ENCODE measurements at places on chromosomes 2 and 18. TPM values are rescaled to one million over a fixed set of nuclear protein-coding genes. Genes with fewer than 3 reads are reported as not detected.

DNA sequence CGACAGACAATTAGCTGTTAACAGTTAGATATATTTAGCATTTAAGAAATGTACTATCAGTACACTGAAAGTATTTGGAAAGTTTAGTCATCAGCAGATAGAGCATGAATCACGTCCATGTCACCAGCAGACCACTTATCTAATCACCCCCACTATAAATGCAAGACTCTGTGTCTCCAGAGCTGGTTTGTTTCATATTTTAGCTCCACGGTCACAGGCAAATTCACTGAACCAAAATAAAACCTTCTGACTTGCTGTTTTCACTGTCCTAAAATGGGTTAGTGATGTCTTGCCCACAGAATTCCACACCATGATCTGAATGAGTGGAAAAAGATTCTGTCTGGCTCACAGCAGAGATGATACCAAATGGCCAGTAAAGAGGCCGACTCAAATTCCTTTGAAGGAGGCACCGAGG lies 64.9 kb downstream of the CDH2 start:
- H3K36me3 ChIP-seq, result no peaks in the 10 kb centered on the region
- no peaks in the 10 kb centered on the region for H3K4me1 ChIP-seq
- no peaks in the 10 kb centered on the region for H3K27me3 ChIP-seq
- no peak overlapping the region for H3K4me3 ChIP-seq
- H3K27ac ChIP-seq, result no peak overlapping the region

DNA sequence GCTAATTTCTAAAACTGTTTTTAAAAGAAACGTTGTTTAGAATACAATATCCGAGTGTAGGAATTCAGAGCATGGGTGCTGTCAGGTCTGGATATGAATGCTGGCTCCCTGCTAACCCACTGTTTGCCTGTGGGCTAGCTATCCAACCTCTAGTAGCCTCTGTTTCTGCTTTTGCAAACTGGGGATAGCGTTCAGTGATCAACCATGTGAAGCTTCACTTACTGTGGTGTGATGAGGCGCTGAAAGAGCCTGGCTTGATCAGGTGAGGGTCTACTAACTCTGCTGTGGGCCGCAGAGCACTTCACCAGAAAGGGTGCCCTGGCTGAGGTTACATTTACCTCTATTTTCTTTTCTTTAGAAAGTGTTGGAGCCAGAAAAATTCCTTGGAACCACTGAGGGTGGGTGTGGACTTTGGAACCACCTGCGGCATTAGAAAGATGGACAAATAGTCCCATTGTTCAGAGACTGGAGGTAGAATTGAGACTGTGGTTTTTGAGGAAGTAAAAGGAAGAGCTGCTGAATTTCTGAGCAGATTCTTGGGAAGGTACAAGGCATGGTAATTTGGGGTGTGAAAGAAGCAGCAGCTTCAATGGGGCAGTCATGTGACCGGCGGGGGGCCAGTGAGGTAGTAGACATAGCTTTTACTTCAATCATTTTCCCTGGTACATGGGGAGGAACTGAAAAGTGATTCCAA lies 96.3 kb upstream of the CD302 start:
- no peaks in the 10 kb centered on the region for H3K4me1 ChIP-seq
- no peak for DNase-seq
- H3K4me3 ChIP-seq, result no peak overlapping the region
- no peak overlapping the region for H3K27ac ChIP-seq
- H3K36me3 ChIP-seq, result no peaks in the 10 kb centered on the region
- H3K27me3 ChIP-seq, result no peaks in the 10 kb centered on the region

DNA sequence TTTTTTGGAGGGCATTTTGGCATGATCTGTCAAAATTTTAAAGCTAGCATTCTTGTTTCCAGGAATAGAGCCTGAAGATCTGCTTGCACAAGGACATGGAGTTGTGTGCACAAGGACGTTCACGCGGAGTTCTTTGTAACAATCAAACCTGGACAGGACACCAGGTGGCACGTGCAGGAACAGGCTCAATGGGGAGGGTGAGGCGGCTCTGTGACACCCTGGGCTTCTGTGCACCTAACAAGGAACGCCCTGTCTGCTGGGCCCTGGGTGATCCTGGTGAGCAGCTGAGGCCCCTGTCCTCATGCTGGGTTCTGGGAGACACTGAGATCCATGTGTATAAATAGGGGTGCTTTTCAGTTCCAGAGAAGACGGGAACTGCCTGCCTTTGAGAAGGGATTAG lies 93.1 kb upstream of the PXDN start:
- H3K4me1 ChIP-seq, result no peaks in the 10 kb centered on the region
- no peak overlapping the region for H3K4me3 ChIP-seq
- H3K27me3 ChIP-seq, result no peaks in the 10 kb centered on the region
- no peak overlapping the region for H3K27ac ChIP-seq
- H3K36me3 ChIP-seq, result no peaks in the 10 kb centered on the region

Gene KATNAL2
- 1.4 TPM for total RNA-seq

Gene C2orf72
- total RNA-seq, result not detected

- H3K4me3 ChIP-seq, result no peak overlapping the region
- DNase-seq, result no peak
- H3K27ac ChIP-seq, result no peak overlapping the region
- no peaks in the 10 kb centered on the region for H3K36me3 ChIP-seq
- no peaks in the 10 kb centered on the region for H3K27me3 ChIP-seq
Measured at GRCh38 chr2:131168538-131168937, 40.8 kb upstream of the POTEE start.

DNA sequence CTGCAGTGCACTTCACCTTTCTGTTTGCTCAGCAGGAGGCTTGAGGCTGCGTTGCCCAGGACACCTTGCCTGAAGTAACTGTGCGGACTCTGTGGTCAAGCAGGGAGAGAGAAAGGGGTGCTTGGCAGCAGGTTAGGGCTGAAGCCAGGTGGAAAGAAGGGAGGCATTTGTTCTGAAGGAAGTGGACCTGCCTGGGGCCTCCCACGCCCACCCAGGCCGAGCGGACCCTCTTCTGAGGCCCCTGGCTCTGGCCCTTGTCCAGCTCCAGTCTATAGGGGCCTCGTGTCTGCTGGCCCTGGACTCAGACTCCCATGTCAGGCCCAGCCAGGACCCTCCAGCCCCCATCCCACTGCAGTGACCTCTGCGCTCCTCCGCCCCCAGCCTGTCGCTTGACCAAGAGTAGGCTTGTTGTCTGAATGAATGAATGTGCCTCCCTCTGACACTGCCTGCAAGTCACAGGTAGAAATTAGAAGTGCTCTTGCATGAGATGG lies 2.5 kb downstream of the SNED1 start:
- H3K27me3 ChIP-seq, result no peaks in the 10 kb centered on the region
- H3K4me1 ChIP-seq, result no peaks in the 10 kb centered on the region
- no peak for DNase-seq
- no peak overlapping the region for H3K4me3 ChIP-seq
- no peaks in the 10 kb centered on the region for H3K36me3 ChIP-seq
- H3K27ac ChIP-seq, result no peak overlapping the region

DNA sequence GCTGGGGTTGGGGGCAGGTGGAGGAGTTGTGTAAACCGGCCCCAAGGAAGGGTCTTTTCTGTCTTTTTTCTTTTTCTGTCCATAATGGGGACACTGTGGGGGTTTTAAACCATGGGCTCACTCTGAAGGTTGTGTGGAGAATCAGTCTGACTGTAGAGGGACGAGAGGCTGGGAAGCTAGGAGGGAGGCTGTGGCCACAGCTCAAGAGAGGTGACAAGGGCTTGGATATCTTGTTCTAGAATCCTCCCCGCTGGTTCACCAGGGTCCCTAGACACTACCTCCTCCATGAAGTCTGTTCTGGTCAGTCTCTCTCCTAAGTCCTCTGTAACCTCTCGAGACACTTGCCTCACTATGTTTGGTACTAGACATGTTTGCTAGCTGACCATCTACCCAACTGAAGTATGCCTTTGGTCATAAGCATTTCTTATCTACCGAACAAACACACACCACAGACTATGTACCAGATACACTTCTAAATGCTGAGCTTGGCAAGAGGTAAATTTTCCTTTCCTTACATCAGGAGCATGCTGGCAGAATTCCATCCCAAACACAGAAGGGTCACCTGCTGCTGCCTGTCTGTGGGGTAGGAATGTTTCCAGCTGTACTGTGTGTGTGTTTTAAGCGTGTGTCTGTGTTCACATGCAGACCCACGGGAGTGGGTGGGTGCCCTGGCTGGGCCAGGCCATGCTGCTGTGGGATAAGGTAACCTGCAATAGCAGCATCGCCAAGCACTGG lies 69.6 kb upstream of the MGAT4A start:
- no peaks in the 10 kb centered on the region for H3K4me1 ChIP-seq
- H3K36me3 ChIP-seq, result no peaks in the 10 kb centered on the region
- H3K27ac ChIP-seq, result no peak overlapping the region
- no peak overlapping the region for H3K4me3 ChIP-seq
- no peak for DNase-seq
- H3K27me3 ChIP-seq, result no peaks in the 10 kb centered on the region

Gene SERPINB12
- not detected for total RNA-seq

Gene NEU2
- not detected for total RNA-seq

DNA sequence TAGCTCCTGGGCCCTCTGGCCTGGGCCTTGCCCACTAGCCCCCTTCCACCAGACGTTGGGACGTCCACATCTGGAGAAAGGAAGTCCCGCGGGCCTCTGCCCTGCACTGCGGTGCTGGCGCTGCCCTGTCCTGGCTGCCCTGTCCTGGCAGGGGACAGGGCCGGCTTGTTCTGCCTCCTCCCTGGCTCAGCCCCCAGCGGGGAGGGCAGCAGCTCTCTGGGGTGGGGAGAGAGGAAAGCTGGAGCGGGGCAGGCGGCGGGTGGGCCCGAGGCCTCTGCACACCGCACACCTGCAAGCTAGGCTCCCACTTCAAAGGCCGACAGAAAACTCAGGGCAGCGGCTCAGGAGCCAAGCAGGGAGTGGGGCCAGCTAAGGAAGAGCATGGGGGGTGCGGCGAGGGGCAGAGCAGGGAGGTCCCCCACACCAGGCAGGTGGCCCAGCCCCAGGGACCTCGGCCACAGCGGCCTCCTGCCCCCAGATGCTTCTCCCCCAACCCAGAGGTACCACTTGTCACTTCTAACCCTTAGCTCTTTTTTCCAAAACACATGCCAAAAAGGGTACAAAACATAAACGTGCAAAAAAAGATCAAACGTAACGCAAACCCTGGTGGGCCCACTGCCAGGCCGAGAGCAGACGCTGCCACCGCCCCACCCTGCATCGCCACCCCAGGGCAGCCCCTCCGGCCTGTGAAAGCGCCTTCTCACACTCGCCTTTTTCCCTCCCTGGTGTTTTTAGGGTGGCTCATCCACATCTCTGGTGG lies 13.5 kb downstream of the SNED1 start:
- peaks cover 36% of the 10 kb centered on the region for H3K4me1 ChIP-seq
- no peak overlapping the region for H3K4me3 ChIP-seq
- no peak for DNase-seq
- H3K36me3 ChIP-seq, result no peaks in the 10 kb centered on the region
- H3K27ac ChIP-seq, result peak overlapping the region; percentile 54

Gene PROKR1
- not detected for total RNA-seq

DNA sequence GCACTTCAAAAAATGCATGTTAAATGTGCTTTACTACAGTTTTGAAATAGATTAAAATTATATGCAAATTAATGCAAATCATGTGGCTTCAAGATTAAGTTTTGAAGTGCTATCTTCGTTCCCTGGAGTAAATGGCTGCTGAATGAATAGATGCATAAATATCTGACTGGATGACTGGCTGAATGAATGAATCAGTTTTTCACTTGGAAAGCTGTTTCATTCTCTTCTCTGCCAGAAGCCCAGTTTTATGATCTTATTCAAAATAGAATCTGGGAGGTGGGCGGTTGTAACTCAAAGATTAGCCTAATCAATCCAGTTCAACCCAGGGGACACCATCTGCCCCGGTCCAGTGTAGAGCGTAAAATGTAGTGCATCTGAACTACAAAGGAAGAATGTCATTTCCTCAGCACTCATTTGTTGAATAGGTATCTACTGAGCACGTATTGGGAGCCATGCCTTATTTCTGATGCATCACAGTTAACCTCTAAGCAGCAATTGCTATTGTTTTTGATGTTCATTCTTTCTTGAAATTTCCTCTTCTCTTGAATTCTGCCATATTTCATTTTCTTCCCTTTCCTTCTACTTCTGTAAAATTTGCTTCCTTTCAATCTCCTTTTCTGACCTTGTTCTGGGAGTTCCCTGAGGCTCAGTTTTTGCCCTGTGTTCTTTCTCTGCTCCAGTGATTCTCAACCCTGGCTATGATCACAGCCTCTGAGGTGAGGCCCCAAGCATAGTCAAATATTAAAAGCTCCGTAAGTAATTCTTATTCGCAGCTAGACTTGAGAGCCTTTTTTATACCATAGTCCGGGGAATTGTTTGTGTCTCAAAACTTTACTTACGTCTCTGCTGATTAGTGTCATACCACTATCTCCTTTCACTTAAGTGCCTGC lies 282.7 kb downstream of the PARD3B start:
- no peak overlapping the region for H3K4me3 ChIP-seq
- H3K36me3 ChIP-seq, result no peaks in the 10 kb centered on the region
- no peak for DNase-seq
- no peak overlapping the region for H3K27ac ChIP-seq
- H3K27me3 ChIP-seq, result no peaks in the 10 kb centered on the region

GRCh38 chr18:31741097-31741735 lies 19.5 kb downstream of the SLC25A52 start:
- no peak overlapping the region for H3K27ac ChIP-seq
- no peaks in the 10 kb centered on the region for H3K36me3 ChIP-seq
- no peaks in the 10 kb centered on the region for H3K4me1 ChIP-seq
- no peaks in the 10 kb centered on the region for H3K27me3 ChIP-seq

GRCh38 chr2:102278720-102279390 lies 32.5 kb upstream of the IL1RL1 start:
- H3K4me3 ChIP-seq, result no peak overlapping the region
- no peak for DNase-seq
- no peak overlapping the region for H3K27ac ChIP-seq

GRCh38 chr2:163752267-163752666 lies 16.5 kb upstream of the FIGN start:
- H3K27ac ChIP-seq, result no peak overlapping the region
- H3K27me3 ChIP-seq, result no peaks in the 10 kb centered on the region
- H3K4me3 ChIP-seq, result no peak overlapping the region
- no peak for DNase-seq
- H3K36me3 ChIP-seq, result no peaks in the 10 kb centered on the region

- H3K27me3 ChIP-seq, result no peaks in the 10 kb centered on the region
- H3K27ac ChIP-seq, result no peak overlapping the region
- no peak overlapping the region for H3K4me3 ChIP-seq
- no peaks in the 10 kb centered on the region for H3K36me3 ChIP-seq
- DNase-seq, result no peak
- no peaks in the 10 kb centered on the region for H3K4me1 ChIP-seq
Measured at GRCh38 chr2:238019962-238020361, 40.8 kb upstream of the SCLY start.

Gene PPP1R1C
- total RNA-seq, result not detected

GRCh38 chr2:236795861-236796219 lies 226.2 kb downstream of the ACKR3 start:
- H3K4me3 ChIP-seq, result no peak overlapping the region
- no peaks in the 10 kb centered on the region for H3K4me1 ChIP-seq
- no peaks in the 10 kb centered on the region for H3K27me3 ChIP-seq
- DNase-seq, result no peak

DNA sequence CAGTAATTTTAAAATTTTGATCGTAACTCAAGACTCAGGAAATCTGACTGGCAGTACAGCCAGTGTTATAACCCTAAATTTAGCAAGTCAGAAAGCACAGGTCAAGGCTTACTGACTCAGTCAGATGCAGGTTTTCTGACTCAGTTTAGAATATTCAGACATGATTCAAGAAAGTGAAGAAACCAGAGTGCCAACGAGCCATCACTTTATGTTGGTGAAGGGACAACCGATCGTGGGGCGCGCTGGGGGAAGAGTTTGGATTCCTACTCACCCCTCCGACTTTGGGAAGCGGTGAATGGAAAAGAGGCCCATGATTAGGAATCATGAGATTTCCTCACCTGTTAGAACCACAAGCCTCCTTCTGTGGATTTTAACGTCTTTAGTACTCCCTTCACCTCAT lies 998 bp downstream of the RNF149 start:
- no peaks in the 10 kb centered on the region for H3K27me3 ChIP-seq
- peaks cover 60% of the 10 kb centered on the region for H3K4me1 ChIP-seq
- no peaks in the 10 kb centered on the region for H3K36me3 ChIP-seq
- no peak for DNase-seq
- peak overlapping the region; percentile 84 for H3K4me3 ChIP-seq
